ENCODE measurements at places on chromosomes 3 and 15.
A peak's percentile ranks its signal among the peaks of the same experiment; 100 is the strongest.

DNA sequence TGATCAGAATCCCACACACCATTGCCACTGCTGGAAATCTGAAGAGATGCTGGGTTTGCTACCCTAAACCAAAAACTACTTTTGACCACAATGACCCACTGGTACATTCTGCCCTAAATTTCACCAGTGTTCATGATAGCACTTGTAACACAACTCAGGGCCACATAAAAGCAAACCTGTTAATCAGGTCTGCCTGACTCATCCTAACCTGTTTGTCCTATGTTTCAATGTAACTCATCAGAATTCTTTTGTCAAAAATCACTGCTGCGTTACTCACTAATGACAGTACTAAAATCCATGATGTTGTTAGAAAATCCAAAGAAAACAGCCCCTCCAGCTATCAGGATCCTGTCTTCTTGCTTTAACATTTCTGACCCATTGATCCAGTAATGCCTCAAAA, 55.6 kb upstream of the XCR1 start:
- no peak for DNase-seq

DNA sequence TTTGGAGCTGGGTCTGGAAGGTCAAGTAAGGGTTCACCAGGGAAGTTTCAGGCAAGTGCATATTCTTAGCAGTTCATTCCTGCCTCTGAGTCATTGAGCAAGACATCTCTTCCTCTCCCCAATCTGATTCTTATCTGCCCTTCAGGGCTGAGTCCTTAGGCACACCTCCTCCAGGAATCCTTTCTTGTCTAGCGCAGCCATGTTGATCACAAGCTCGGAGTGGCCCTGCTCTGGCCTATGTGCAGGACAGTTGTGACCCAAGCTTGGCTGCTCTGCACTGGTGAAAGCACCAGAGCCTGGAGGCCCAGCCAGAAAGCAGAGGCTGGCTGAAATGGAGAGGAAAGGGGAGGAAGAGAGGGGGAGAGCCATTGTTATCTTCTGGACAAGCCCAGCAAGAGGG, 30.9 kb upstream of the MRPS22 start:
- DNase-seq, result no peak

DNA sequence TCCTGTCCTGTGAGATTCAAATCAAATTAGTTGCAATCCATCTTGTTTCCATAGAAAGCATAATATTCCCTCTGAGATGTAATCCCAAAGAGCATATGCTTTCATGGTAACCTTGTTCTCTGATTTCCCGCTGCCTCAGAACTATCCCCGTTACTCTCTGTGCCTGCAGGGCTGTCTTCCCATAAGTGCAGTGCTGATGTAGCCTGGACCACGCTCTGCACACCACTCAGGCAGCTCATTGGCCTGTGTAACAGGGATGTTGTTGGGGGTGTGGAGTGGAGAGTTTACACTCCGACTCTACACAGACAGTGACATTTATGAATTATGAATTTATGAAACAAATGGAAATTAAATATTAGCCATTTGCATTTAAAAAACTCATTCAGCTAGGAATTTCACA, 33.6 kb upstream of the CNTN3 start:
- no peak for DNase-seq

DNA sequence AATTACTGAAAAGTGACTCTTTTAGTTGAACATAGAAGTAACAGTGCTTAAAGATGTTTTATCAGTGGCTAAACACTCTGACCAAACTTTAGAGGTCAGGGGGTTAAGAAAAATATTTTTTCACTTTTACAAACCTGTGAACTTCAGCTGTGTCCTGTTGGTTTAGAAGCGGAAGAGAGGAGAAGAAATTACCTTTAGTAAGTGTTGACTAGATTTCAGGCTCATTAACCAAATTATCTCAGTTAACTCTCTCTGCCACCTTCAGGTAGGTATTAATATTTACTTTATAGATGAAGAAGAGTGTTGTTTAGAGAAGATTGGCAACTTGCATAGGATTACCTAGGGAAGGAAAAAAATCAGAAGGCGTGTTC, 151.9 kb upstream of the CMC1 start:
- DNase-seq, result no peak

- no peak for DNase-seq
Observed at GRCh38 chr3:177104299-177104992, 92.8 kb downstream of the TBL1XR1 start.

GRCh38 chr3:42262525-42262924, 3.5 kb downstream of the CCK start:
- no peak for DNase-seq

DNA sequence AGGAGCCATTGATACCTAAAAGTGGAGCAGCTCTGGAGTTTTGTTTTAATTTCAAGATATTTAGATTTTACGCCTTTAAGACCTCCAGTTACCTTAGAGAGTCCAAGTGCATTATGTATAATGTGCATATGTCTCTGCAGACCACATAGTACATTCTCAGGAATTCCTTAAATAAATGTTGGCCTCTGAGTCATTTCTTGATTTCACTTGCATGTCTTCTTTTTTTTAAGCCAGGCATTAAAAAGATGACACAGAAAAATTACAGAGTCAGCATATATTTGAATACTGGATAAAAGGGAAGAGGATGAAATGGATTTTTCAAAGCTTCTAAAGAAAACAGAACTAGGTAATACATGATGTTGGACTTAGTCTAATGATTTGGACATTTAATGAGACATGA, 125.2 kb downstream of the TMCO5A start:
- DNase-seq, result no peak

DNA sequence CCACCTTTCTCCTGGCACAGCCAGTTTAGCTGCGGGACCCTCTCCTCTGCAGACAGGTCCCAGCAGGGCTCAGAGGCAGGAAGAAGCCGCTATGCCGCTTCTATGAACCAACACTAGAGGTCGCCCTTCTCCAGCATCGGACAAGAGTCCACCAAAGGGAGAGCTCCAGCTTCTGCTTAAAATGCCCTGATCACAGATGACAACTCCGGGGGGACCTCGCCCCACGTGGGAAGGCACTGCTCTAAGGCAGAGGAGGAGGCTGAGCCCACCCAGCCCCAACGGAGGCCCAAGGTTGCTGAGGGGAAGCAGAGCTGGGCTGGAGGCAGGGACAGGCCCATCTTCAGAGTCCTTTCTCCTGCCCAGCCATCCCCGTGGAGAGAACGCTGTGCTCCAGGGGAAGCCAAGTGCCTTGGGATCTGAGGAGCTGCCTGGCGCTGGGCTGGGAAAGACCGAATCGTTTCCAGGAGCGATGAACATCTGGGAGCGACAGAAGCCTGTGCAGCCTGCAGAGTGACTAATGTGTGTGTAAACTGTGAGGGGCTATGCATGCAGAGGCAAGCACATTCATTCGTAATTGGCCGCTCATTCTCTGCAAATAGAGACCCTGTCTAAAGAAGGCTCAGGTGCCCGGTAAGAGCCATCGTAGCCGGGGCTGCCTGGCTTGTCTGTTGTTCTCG, 43.5 kb upstream of the BDH1 start:
- peak; percentile 50 for DNase-seq

- no peak for DNase-seq
Observed at GRCh38 chr3:72043204-72044133, 258.5 kb upstream of the PROK2 start.

- DNase-seq, result no peak
Observed at GRCh38 chr3:13513051-13513912, 33.2 kb downstream of the HDAC11 start.

- peak; percentile 76 for DNase-seq
Observed at GRCh38 chr3:186108941-186109865, at the start of gene ETV5. Gene ETV5 (minus strand): TSS chr3:186109089. CDS start chr3:186105868, 3,221 bp downstream.

DNA sequence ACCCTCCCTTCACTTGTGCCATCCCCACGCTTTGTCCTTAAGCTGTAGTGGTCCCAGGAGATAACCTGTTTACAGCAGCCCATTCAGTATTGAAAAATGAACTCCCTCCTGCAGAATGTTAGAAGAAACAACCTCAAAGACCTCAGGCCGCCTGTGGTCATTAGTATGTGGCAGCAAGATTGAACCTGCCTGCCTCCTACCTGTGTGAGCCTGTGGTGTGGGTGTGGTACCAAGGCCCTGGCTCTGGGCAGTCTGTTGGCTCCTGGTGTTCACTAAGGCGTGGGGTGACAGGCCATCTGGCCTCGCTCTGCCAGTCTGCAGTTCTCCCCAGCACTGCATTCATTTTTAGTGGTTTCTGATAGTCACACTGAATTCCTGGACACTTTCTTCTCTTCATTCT, 21.0 kb downstream of the LSM3 start:
- DNase-seq, result no peak

DNA sequence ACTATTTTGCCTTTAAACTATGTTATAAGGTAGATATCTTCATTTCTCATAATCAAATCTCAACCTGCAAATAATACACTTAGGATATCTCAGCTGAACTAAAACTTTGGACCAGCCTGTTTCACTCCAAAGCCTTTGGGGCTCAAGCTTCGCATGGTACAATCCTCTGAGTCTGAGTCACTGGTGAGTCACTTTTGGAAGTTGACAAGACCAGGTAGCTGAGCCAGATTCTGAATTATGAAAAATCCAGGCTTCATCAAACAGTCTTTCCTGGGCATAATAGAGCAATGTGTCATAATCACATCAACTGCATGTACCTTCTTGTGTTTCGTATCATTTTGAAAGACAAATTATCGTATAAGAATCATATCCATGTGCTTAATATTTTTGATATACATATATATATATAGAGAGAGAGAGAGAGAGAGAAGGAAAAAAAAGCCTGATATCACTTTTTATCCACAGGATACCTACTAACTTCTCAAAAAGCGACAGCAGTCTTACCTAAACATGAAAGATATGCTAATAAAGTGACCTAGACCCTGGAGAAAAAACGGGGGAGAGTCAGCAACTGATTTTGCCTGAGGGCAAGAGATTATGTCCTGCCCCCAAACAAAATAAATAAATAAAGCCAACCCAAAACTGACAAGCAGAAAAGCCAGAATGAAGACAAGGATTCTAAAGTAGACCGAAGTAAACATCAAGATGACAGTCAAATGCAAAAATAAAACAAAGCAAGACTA, 263.9 kb upstream of the TGFBR2 start:
- no peak for DNase-seq

DNA sequence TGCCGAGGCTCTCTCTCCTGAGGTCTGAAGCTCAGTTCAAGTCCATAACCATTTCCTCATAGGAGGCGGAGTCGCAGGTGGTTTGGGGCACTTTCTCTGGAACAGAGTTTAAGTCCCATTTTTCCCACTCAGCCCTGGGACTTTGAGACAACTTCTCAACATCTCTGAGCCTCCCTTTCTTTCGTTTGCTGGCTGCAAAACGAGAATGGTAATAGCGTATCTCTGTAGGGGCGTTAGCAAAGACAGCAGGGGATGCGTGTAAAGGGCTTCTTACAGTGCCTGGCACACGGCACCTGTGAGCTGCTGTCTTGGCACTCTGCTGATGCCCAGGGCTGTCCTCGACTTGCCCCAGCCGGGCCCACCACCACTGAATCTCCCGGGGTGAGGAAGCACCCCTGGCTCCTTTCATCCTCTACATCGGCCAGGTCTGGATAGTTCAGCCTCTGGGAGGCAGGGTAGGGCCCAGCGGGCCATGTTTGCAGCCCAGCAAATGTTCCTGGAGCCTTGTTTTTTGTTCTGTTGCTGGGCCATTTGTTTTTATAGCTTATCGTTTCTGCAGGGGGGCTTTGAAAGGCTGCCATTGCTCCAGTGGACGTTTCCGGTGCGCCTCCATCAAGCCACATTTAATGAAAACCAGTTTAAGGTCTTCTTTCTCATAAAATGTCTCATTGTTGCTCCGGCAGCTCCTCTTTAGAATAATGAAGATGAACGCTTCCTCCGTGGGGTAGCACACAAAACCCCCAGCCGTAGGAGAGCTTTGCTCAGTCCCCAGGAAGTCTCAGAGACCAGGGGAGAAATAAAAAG, 60.0 kb upstream of the WNT5A start:
- DNase-seq, result no peak

DNA sequence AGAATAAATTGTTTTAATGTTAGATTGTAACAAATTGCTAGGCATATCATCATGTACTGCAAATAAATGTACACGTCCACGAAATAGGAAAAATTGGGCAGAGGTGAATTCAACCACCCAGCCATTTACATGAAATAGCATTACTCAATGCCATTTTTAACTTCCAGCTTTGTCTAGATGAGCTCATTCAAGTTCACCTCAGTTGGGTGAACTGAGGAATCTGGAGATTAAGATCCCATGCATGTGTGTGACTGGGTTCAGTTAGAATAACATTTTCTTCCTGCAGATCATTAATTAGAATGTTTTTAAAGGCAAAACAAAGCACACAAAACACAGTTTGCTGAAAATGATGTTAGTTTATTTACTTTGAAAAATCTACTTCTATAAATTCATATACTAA, 767.8 kb upstream of the GOLIM4 start:
- no peak for DNase-seq

- DNase-seq, result no peak
Observed at GRCh38 chr15:28946803-28947202, 61.0 kb downstream of the APBA2 start.

DNA sequence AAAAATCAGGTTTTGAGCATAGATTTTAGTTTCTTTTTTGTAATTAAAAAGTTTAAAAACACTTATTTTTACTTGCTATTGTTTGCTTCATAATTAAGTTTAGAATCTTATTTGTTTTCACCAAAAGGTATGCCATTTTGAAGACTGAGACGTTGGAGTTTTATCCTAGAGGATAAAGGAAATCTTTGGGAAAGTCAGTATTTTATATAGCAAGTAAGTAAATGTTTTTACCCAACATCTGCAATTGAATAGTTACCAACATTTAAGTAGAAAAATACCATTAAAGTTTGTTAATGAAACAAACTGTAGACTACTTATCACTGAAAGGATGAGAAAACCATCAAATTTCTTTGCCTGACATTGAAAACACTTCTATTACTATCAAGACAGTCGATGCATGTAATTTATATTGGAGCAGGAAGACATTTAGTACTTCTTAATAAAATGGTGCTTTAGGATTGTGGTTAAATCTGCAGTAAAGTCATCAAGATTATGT, 14.0 kb upstream of the CHD2 start:
- DNase-seq, result no peak

GRCh38 chr3:72942427-72942826, 54.2 kb upstream of the PPP4R2 start:
- DNase-seq, result no peak

- no peak for DNase-seq
Observed at GRCh38 chr3:59189939-59190338, 140.1 kb upstream of the CFAP20DC start.

GRCh38 chr15:74807282-74807681, 5.4 kb upstream of the LMAN1L start:
- no peak for DNase-seq

DNA sequence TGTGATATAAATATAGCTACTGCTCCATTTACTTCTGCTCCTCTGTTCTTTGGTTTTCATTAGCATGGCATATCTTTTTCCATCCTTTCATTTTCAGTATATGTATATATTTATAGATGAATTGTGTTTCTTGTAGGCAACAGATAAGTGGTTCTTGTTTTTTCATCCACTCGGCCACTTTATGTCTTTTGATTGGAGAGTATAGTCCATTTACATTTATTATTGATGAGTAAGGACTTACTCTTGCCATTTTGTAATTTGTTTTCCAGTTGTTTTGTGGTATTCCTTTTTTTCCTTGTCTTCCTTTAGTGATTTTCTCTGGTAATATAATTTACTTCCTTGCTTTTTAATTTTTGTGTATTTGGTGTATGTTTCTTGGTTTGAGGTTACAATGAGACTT, 26.8 kb upstream of the COPB2 start:
- DNase-seq, result no peak

- DNase-seq, result no peak
Observed at GRCh38 chr3:54698054-54698453, 229.8 kb downstream of the LRTM1 start.
